Esophagus muscularis mucosa (tissue), 4 donors: ENCODE measurements at places on chromosomes 7 and 10. TPM values are rescaled to one million over a fixed set of nuclear protein-coding genes. Genes with fewer than 3 reads are reported as not detected.
A peak's percentile ranks its signal among the peaks of the same experiment; 100 is the strongest.

RBP3 gene
- total RNA-seq: 0.06 TPM

GRCh38 chr10:89164080-89164479, 43.0 kb downstream of the CH25H start:
- no peaks in the 10 kb centered on the region for H3K4me1 ChIP-seq
- H3K4me3 ChIP-seq: no peak overlapping the region
- no peaks in the 10 kb centered on the region for H3K36me3 ChIP-seq
- no peak overlapping the region for H3K27ac ChIP-seq
- no peaks in the 10 kb centered on the region for H3K27me3 ChIP-seq
- DNase-seq: no peak

DNA sequence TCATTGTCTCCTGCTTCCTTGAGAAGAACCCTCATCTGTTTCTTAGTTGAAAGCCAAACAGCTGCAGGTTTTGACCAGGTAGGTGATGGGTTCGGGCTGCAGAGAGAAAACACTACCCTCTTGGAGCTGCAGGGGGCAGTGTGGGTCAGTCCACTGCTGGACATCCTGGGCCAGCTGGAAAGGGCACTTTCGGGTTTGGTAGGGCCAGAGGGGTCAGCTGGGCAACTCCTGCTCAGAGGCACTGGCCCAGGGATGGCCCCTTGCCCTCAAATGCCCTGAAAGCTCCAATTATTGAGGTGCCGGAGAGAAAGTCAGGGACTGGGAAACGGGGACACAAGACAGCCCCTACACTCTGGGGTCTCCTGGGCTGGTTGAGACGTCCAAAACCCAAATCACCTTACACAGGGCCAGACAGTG, 90.7 kb downstream of the MKI67 start:
- no peak overlapping the region for H3K4me3 ChIP-seq
- no peaks in the 10 kb centered on the region for H3K4me1 ChIP-seq
- H3K27me3 ChIP-seq: no peaks in the 10 kb centered on the region
- H3K36me3 ChIP-seq: no peaks in the 10 kb centered on the region
- no peak overlapping the region for H3K27ac ChIP-seq
- no peak for DNase-seq

DNA sequence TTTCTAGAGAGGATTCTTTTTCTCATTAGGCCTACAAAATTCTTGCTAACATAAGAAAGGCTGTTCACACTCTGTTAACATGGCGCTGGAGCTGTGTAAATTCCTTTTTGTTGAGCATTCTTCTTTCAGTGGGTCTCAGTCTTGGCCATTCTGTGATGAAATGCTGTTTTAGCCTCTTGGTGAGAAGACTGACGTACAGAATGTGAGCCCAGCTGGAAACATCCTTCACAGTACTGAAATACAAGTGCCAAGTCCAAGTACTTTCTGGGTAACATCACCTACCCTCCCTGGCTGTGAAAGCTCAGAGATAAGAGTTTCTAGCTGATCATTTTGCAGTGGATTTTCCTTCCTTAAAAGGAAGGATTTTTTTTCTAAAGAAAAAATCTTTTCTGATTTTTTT, 231.8 kb downstream of the AHR start:
- no peak overlapping the region for H3K27ac ChIP-seq
- DNase-seq: no peak
- H3K4me1 ChIP-seq: peaks cover 3% of the 10 kb centered on the region
- no peak overlapping the region for H3K4me3 ChIP-seq
- H3K36me3 ChIP-seq: no peaks in the 10 kb centered on the region

DNA sequence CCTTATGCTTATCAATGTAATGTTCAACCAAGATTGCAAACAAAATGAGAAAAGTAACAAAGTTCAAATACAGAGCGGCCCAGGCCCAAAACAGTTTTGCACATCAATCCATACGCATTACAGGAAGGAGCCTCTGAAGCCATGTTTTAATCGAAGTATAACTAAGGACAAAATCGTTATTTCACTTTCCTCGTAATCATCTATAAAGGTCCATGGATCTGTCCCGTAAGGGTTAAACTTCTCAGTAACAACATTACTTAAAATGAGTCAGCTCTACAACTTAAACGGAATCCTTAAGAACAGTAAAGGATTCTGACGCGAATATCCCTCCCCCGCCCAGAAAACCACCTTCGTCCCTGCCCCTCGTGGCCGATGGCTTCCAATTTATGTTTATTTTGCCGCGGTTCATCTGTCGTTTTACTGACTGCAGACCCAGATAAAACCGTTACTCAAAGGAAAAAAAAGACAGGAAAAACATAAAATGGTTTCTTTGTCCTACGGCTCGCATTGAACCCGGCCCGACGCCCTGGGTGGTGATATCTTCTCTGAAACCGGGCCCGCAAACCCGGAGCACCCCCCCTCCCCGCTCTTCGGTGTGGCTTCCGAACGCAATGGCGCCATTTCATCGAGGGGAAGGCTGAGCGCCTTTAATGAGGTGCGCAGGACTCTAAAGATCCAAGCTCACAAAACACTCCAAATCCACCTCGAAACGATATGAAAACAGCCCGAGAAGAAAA, 1.1 kb downstream of the HNRNPA2B1 start:
- DNase-seq: no peak
- peak overlapping the region; percentile 100 for H3K27ac ChIP-seq
- H3K27me3 ChIP-seq: no peaks in the 10 kb centered on the region
- peaks cover 56% of the 10 kb centered on the region for H3K4me1 ChIP-seq
- H3K36me3 ChIP-seq: peaks cover 28% of the 10 kb centered on the region
- H3K4me3 ChIP-seq: peak overlapping the region; percentile 95

- H3K4me3 ChIP-seq: no peak overlapping the region
- H3K27ac ChIP-seq: peak overlapping the region; percentile 93
- peaks cover 38% of the 10 kb centered on the region for H3K4me1 ChIP-seq
- DNase-seq: no peak
Observed at GRCh38 chr7:100102950-100103840, 1.8 kb downstream of the AP4M1 start.

CHRM2 gene
- total RNA-seq: 16.0 TPM

- no peak overlapping the region for H3K27ac ChIP-seq
- peaks cover 48% of the 10 kb centered on the region for H3K4me1 ChIP-seq
- DNase-seq: no peak
- no peaks in the 10 kb centered on the region for H3K36me3 ChIP-seq
- H3K4me3 ChIP-seq: no peak overlapping the region
- H3K27me3 ChIP-seq: no peaks in the 10 kb centered on the region
Observed at GRCh38 chr7:47583739-47584535, 2.0 kb upstream of the TNS3 start.
